NCI-H524 treated with DMSO at 0.1 percent for 48 hours (cell line): ENCODE measurements at places on chromosomes 4 and X.

- DNase-seq, result no peak
Observed at GRCh38 chr4:182918791-182919302, 1.7 kb upstream of the DCTD start.

GRCh38 chr4:25144870-25145481 lies 15.3 kb downstream of the SEPSECS start:
- no peak for DNase-seq

GRCh38 chrX:68789966-68790365 lies 38.9 kb upstream of the EFNB1 start:
- no peak for DNase-seq

DNA sequence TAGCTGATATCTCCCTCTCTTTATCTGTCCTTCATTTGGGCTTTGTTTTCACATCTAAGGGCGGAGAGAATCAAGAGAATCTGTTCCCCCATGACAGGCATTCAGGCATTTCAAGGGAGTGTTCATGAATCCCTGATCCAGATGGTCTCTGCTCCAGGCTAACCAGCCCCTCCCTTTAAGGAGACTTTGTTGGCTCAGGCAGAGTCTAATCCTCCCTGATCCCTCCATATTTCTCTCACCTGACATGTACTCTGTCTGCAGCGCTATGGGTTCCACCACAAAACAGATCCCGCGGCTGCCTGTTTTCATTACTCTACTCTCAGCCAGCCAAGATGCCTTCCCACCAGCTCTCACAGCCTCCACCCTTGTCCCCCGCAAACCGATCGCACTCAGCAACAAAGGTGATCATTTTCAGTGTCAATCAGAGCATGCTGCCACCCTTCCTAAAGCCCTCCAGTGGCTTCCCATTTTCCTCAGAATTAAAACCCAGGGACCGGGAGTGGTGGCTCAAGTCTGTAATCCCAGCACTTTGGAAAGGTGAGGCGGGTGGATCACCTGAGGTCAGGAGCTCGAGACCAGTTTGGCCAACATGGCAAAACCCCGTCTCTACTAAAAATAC lies 30.3 kb upstream of the SLC2A9 start:
- peak; percentile 66 for DNase-seq

- no peak for DNase-seq
Observed at GRCh38 chr4:6472008-6472386, 417 bp downstream of the PPP2R2C start.

GRCh38 chr4:55762819-55763218 lies 56.8 kb upstream of the EXOC1L start:
- peak; percentile 50 for DNase-seq

DNA sequence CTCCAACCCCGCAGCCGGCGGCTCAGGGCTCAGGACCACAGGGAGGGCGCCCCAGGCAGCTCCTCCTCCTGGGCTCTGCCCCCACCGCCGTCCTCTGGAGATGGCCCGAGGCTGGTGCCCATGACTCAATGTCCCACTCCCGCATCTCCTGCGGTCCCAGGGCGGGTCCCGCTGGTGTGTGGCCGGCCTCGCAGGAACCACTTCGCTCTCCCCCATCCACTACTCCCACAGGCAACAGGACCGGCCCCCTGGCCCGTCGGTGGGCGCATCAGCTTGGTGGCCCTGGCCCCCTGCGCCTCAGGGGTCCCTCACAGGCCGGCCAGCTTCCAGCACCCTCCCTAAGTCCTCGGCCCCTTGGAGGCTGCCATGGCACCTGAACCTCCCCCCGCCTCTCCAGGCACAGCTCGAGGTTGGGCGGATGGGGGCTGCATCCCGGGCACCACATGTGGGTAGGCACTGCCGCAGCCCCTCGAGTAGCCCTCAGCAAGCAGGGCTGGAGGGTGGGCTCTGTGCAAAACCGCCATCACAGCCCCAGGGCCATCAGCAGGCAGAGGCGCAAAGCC lies 22.8 kb upstream of the SPON2 start:
- DNase-seq, result no peak

DNA sequence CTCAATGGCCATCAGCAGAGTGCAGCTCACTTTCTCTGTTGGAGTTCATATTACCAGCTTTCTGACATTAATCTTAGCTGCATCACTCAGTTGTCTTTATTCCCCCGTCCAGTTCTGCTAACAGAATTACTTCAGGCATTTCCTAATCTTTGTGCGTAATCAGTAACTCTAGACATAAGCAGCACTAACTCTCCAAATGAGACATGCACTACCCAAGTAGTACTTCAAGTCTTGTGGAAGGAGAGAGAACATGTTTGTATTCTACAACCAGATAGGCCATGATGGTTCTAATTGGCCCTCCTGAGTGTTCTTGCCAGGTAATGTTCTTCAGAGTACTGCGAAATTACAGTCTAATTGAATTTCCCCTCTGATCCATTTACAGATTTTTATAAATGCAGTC lies 448.5 kb upstream of the RPS6KA3 start:
- DNase-seq, result no peak
